Stimulated activated CD4-positive, alpha-beta T cell treated with anti-CD3 and anti-CD28 coated beads, Interleukin-12 subunit alpha, Interleukin-12 subunit beta, amount 100 ng/mL, for 24 hours (primary cell): ENCODE measurements at places on chromosomes 13 and 19.

- no peak for DNase-seq
Measured at GRCh38 chr13:50626101-50626547, 217.4 kb downstream of the DLEU7 start.

DNA sequence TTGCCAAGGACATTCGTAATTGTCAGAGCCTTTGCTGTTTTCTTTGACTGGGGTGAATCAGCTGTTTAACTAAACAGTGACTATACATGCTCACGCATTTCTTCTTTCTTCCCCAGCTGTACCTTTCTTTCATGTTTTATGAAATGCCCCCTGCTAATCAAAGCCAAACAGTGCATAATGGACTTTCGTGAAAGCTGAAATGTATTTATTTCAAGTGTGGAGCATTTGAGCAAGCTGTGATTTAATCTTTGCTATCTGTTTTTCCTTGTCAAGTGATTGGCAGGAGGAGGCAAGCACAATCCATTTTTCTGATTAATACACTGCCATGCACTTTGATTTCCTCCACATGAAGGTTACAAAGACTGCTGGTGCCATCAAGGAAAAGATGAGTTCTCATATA is 831.7 kb upstream of the SPRY2 start:
- DNase-seq, result no peak

- DNase-seq, result peak; percentile 25
Measured at GRCh38 chr19:32570081-32570785, 10.8 kb upstream of the PDCD5 start.

- no peak for DNase-seq
Measured at GRCh38 chr19:3524078-3524842, 14.7 kb upstream of the TEKTIP1 start.

DNA sequence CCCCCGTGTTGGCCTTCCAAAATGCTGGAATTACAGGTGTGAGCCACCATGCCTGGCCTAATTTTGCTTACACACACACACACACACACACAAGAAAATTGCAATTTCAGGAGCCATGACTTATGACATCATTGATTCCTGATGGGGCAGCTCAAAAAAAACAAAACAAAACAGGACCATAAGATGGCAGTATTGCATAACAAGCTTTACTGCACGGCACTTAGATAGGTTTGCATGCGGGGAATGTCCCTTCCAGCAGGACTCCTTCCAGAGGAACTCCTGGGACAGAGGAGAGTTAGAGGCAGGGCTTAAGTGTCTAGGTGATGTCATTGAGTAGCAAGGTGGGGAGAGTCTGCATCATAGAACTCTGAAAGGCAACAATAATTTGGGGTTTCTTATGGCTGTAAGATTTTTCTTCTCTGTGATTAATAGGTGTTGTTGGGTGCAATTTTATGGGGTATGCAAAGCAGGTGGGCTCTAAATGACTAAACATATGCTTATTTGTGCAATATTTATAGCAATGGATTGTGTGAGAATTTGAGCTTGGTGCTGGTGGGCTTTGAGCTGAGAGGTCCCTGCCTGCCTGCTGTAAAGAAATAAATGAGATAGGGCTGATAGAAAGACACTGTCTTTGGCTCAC is 9.0 kb upstream of the ACSBG2 start:
- no peak for DNase-seq
